ENCODE measurements at places on chromosomes 16 and 17.

GRCh38 chr17:79612468-79613194 is 1.8 kb upstream of the RBFOX3 start:
- DNase-seq, result peak; percentile 53

DNA sequence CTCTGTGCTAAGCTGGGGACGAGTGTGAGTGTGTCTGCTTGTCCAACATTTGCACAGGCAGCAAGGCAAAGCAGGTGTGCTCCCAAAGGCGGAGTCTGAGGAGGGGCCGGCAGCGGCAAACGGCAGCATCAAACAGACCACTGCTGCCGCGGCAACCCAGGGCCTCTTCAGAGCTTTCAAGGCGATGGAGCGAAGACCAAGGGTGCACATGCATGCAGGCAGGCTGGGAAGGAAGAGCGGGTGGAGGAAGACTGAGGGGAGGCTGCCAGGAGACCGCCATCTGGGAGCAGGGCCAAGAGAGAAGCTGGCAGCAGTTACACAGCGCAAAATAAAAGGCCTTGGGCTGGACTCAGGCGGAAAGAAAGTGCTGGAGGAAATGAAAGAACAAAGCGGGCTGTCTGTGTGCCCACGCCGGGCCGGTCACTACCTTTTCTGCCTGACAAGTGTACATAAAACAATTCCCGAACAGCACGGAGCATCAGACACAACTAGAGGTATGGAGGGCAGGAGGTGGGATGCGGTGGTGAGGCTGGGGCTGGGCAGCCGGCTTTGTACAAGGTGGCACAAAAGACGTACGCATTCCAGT is 8.5 kb downstream of the TIMM22 start:
- DNase-seq, result no peak

DNA sequence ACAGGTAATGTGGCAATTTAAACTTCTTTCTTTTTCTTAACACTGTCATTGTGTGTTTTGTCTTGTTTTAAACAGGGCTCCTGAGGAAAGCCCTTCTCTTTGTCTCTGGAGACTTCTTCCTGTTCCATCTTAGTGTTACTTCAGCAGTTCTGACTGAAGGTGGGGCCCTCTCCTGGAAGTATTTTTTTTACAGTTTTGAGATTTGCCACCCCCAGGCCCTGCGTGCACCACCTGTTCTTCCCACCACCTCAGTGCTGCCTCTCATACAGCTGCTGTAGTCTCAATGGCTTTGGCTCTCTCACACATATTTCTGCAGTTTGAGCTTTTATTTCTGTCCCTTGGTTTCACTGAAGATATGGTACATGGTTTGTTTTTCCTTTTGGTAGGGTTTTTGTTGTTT is 52.5 kb upstream of the ALDH3A1 start:
- DNase-seq, result no peak

DNA sequence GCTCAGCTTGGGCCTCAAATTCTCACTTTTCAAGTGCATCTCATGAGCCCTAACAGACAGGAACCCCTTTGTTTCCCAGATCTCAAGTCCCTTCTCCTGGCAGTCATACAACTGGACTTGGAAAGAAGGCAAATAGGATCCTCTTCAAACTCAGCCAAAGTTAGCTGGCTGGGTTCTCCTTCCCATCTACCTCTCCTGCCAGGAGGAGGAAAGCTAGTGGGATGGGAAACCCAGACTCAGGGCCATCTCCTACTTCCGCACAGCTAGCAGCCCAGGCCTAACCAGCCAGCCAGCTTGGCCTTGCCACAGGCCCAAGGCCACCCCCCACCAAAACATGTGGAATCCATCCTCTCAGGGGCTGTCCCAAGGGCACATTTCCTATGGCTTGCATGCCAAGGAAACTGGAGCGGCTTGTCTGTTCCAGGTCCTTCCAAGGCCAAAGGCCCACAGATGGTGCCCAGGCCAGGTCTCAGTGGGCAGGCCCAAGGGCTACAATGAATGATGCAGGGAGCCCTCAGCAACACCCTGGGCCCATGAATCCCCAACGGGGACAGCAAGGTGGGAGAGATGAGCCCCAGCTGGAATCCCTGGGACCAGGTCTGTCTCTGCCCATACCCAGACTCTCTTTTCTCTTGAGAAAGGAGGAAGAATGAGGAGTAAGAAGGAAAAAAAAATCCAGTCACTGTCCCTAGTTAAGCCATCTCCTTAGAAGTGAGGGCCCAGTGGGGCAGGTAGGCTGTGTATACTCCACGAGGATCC is 1.7 kb downstream of the SMARCD2 start:
- no peak for DNase-seq

- no peak for DNase-seq
These were observed 178.6 kb upstream of the TNRC6C start for GRCh38 chr17:77779711-77780539.

DNA sequence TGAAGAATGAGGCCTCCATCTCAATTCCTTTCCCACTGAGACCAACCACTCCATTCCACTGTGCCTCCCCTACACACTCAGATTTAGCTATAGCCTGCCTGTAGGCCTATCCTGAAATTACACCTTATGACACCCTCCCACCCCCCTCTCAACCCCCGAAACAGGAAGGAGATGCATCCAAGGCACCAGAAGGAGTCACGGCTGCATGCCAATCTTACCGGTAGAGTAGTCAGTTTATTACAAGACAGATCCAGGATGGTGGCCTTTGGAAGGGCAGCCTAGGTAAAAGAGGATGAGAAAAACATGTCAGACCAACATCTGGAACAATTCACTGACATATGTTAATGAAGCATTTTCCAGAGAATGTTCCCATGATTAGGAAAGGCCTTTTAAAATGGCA is 2.6 kb downstream of the LRRC59 start:
- no peak for DNase-seq

DNA sequence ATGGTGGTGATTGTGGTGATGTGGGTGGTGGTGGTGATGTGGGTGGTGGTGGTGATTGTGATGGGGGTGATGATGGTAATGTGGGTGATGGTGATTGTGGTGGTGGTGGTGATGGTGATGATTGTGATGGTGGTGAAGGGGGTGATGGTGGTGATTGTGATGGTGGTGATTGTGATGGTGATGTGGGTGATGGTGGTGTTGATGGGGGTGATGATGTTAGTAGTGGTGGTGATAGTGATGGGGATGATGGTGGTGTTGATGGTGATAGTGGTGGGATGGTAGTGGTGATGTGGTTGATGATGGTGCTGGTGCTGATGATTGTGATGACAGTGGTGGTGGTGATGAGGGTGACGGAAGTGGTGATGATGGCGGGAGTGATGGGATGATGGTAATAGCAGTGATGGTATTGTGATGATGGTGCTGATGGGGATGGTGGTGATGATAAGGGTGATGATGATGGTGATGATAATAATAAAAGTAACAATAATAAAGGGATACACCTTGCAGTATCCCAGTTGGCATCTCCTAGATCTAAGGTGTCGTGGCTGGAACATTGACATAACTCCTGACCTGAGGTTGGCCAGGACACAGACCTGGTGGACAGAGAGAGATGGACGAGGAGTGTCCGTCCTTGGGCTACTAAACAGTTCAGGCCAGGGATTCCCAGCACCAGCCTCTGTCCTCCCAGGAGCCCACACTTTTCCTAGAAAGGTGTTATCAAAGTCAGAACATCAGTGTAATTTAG is 344.5 kb downstream of the SEC14L1 start:
- no peak for DNase-seq

DNA sequence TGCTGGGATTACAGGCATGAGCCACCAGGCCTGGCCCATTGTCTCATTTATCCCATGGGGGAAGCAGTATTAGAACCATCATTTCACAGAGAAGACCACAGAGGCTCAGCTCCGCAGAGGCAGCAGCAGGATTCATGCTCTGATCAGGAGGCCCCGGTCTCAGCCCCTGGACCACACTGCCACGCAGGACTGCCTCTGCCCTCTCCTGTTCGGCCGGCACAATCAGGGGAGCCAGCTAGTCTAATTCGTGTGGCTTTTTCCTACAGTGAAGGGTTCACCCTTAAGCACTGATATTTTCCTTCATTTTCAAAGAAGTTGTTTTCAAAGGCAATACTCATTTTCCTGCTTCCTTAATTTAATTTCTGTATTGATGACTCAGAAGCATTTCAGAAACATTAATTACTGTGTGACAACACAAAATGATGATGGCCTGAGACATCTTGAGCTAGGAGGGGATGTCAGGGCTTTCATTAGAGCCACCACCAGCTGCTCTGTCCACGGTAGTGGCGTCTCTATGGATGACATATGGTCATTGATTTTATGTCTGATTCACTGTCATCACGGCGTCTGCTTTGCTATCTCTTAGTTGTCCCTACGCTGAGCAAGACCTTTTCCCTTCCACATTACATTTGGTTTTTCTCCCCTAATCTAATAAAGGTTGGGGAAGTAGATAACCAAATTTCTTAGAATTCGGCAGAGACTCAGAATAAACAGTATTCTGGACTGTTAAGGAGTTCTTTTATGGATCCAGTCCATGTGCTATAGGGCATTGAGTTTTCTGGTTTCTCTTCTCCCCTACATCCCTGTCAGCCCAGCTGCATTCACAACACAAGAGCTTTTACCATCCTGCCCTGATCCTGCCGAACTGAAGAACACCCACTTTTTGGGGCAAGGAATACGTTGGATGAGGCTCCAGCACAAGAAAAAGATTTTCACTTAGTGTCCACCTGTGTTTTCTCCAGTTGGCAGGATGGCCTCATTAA is 314.0 kb downstream of the SLC39A11 start:
- no peak for DNase-seq

DNA sequence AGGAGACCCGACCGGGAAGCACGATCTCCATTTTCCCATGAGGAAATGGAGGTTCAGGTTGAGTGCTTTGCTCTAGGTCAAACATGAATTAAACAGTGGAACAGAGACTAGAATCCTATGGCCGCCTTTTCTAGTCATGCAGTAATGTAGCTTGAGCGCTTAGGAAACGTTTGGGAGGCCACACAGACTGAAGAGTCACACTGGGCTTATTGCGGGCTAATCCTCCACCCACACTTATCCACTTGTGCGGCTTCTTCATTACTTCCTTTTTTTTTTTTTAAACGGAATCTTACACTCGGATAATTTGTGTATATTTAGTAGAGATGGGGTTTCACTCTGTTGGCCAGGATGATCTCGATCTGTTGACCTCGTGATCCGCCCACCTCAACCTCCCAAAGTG is 26.0 kb downstream of the CACNG3 start:
- no peak for DNase-seq

DNA sequence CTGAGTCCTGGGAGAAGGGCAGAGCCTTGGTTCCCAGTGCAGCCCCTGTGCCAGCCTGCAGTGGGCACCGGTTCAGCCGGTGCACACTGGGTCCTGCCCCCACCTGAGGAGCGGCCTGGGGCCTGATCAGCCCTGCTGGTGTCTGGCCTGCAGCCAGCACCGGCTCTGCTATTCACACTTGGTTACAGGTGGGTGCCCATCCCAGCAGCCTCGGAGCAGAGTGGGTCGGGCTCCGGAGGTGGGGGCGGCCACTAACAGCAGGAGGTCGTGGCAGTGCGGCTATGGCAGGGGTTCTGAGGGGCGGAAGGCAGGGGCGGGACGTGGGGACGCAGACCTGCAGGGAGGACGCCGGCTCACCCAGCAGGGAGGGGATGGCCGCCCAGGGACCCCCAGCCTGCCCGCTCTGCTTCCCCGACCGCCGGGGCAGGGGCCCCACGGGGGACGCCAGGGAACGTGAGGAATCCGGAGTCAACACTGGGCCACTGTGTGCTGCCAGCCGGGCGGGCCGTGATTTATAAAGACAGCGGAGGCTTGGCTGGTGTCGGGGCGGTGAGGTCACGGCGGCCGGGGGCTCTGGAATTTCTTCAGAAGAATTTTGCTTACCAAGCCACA is 20.3 kb downstream of the METRNL start:
- no peak for DNase-seq

DNA sequence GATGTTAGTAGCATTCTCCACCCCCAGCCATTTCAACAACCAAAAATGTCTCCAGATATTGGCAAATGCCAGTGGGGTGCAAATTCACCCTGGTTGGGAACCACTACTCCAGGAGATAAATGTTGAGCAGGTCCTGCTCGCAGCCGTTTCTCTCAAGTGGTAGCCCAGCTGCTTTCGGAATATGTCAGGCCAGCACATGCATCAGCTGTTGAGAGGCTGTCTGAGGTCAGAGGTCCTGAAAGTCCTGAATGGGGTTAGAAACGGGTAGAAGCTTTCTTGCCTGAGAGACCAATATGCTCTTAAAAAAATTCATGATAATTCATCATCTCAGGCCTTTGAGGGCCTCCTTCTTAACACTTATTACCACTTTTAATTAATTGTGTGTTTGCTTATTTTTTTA is 31.0 kb downstream of the TEKT5 start:
- DNase-seq, result no peak

DNA sequence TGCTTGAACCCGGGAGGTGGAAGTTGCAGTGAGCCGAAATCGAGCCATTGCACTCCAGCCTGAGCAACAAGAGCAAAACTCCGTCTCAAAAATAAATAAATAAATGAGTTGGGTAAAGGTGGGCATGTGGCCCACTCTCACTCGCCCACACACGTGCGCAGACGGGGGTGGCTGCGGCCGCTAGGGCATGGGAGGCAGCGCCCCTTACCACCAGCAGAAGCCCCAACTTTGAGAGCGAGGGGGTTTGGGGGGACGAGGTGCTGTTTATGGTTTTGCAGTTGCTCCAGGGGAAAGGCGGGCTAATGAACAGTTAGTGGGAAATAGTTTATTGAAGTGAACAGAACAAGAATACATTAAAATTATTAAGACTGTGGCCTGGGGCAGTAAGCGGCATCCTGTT is 14.9 kb upstream of the RBFOX3 start:
- no peak for DNase-seq

DNA sequence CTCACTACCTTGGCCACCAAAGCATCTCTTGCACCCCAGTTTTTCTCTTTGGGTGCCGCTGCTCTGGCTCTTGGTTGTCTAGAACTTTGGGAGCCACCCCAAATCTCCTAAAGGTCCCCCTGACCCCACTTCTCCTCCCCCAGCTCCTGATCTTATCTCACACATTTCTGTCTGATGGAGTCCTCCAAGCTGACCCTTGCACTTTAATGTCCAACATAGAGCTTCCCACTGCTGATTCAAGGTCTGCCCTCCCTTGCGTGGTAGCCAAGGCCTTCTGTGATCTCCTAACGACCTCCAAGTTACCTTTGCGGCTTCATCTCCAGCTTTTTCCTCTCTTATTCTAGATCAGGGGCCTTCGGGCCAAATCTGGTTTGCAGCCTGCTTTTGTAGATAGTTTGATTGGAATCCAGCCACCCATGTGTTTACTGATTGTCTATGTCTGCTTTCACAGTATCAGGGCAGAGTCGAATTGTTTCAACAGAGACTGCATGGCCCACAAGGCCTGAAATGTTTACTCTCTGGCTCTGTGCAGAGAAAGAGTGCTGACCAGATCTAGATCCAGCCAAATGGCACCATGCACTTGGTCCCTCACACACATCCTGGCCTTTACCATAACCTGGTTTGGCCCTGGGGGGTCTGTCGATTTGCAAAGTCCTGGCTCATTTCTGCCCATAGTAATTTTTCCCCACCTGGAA is 168.6 kb downstream of the HAPSTR1 start:
- DNase-seq, result no peak

GRCh38 chr16:30958175-30959079 is 873 bp downstream of the SETD1A start:
- no peak for DNase-seq

GRCh38 chr16:84184775-84185174 is 2.1 kb downstream of the TAF1C start:
- no peak for DNase-seq

- DNase-seq, result no peak
These were observed 7.5 kb downstream of the VEZF1 start for GRCh38 chr17:57980522-57980921.
